ENCODE measurements at places on chromosomes 1 and 21.

DNA sequence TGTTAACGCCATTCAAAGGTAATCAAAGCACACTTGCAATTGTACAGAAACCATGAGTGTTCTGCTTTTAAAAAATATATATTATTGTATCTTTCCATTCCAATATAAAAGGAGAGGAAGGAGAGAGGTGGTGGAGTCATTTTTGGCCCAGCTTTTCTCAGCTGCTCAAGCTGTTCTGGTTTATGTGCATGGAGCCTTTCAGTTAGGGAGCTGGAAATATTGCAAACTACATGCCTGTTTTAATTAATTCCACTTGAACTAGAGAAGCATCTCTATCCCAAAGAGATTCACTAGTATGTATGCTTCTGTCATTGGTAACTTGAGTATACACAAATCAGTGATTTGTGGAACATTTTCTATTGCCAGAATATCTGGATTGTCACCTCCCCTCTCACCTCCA is 28.5 kb upstream of the C1orf105 start:
- no peak for DNase-seq

DNA sequence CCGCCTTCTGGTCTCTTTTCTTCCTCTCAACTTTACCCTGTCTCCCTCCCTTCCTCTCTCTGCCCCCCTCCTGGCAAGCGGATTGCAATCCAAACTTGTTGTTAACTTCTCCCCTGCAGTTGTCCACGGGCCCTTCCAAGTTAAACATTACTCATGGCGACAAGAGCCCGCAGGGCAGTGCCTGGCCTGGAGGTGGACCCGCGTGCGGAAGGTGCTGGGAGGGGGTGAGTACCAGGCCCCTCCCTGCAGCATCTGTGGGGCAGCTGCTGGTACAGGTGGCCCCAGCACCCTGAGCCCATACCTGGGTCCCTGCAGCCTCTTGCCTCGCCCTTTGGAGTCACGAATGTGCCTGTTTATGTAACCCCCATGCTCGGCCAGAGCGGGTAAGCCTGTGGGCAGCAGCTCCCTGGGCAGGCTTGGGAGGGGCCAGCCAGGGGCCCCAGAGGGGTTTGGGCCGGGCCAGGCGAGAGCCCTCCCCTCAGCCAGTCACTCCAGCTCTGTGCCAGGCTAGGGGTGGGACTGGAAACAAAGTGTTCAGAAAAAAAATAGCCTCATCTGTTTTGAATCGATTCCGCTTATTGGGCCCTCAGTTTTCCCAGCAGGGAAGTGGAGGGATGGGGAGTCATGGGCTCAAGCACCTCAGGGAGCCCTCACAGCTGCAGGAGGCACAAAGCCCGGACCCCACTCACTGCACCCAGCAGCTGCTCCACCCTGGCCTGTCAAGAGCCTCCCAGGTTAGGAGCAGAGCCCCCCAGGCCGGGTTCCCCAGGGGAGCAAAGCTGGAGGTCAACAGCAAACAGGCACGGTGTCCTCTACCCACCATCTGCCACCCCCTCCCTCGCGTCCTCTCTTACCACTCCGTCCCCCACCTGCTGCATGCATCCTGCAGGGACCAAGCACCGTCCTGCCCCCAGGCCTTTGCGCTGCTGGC is 14.0 kb upstream of the FAAP20 start:
- no peak for DNase-seq

DNA sequence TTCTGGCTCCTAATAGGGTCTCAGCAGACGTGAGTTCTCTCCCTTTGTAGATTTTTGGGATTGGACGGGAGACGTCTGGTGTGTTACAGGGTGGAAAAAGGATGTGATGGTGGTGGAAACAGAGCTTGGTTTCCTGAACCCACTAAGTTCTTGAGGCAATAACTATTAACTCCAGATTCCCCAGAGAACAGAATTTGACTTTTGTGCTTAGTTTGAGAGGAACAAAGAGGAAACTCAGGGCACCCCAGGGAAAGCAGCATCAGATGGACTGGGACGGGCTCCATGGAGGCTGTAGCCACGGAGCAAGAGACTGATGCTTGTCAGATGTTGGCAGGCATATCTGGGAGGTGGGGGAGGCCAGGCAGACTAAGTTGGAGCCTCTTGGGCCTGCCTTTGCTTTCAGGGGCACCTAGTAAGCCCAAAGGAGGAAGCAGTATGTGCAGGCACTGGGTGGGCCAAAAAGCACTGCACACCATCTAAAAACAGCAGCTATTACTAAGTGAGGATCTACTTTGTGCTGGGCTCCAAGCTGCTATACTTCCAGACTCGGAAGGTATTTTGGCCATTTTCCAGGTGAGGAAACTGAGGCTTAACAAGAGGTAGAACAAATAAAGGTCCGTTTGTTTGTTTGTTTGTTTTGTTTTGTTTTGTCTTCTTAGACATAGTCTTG is 66.9 kb downstream of the EPHB2 start:
- DNase-seq = no peak

DNA sequence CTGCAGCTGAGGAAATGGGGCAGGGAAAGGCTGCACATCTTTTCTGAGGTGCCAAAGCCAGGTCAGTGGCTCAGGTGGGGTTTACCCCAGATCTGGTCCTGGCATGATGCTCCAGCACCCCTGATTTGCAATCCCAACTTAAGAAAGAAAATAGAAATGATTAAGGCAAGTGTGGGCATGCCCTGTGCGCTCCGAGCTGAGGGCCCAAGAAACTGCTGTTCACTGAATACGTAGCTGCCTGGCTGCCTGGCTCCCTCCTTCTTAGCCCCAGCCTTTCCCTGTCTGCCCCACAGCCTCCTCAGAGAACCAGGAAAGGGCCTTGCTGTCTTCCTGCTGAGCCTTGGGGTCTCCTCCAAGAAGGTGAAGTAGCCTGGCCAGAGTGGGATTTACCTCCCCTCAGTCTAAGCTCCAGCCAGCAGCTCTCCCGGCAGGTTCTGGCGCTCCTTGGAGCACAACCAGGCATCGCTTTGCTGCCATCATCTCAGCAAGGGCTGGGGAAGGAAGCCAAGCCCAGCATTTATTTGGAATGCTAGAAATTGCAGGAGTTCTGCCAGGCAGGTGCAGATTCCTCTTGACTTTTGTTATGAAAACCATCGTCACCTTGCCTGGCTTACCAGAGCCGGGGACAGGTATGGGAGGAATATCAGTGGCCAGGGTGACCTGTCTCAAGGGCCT is 51.3 kb upstream of the SELENON start:
- DNase-seq = no peak

DNA sequence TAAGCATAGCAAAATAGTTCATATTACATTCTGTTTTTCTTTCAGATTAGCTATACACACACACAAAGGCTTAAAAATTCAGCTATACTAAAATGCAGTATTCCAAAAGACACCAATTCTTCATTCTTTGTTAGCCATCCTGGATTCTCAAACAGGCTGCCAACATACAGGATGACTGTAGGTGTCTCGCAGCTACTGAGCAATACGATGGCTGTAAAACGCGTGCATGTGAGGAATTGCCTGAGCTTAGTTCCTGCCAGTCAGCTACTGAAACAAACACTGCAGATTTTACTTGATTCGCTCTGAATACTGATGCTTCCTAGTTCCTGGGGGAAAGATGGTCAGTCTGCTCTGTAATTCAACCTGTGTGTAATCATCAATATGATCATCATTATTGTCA is 24.7 kb upstream of the HMGN1 start:
- peak; percentile 6 for DNase-seq
